T-helper 2 cell treated with Interferon-gamma antibody and Interleukin-4, amounts not matched to agents 5 μg/mL and 100 μg/mL, for 36 hours (primary cell): ENCODE measurements at places on chromosomes 7 and 10.

DNA sequence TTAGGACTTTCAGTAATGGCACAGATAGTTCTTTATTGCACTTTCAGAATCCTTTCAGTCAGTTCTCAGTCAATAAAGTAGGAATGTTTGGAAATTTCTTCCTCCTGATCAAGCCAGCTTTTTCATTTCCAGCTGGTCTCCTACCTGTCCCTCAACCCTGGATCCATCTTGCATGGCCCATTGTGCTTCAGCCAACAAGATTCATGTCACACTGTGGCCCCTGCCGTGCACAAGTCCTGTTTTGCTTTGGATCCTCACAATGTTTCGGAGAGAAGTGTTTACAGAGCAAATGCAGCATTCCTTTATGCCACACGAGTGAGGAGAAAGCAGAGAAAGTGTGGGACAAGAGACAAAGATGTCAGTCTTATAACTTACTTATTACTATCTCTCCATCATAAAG is 1694.7 kb upstream of the LRRTM3 start:
- DNase-seq = no peak

GRCh38 chr7:141748396-141748795 is 10.2 kb downstream of the SSBP1 start:
- no peak for DNase-seq

- no peak for DNase-seq
Measured at GRCh38 chr10:75021379-75022249, 89.8 kb upstream of the SAMD8 start.

GRCh38 chr7:97418312-97418711 is 300.8 kb downstream of the SDHAF3 start:
- DNase-seq = no peak

GRCh38 chr10:91163869-91164474 is 56.5 kb upstream of the PCGF5 start:
- DNase-seq = peak; percentile 81

DNA sequence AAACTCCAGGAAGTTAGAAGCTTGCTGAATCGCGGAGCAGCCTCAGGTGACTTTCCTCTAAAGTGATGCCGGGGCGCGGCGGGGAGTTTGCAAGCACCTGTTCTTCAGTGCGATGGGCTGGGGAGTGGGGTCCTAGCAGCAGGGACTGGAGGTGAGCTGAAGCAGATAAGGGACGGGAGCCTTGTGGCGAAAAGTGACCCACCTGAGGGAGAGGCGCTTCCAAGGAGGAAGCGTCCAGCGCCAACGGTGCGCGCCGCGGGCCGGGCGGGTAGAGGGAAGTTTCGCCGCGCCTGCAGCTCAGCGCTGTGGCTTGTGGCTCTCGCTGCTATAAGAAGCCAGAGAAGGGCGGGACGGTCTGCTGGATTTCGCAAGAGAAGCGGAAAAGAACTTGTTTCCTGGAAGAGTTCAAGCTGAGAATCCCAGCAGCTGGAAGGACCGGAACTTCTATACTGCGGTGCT is at the start of gene STEAP4:
Gene STEAP4 (minus strand): TSS at position 305 of the 459 bp plus-strand sequence. CDS start 22,625 bp downstream, outside the sequence.
- DNase-seq = no peak

GRCh38 chr10:128054163-128054970 is 71.9 kb downstream of the MKI67 start:
- DNase-seq = no peak

DNA sequence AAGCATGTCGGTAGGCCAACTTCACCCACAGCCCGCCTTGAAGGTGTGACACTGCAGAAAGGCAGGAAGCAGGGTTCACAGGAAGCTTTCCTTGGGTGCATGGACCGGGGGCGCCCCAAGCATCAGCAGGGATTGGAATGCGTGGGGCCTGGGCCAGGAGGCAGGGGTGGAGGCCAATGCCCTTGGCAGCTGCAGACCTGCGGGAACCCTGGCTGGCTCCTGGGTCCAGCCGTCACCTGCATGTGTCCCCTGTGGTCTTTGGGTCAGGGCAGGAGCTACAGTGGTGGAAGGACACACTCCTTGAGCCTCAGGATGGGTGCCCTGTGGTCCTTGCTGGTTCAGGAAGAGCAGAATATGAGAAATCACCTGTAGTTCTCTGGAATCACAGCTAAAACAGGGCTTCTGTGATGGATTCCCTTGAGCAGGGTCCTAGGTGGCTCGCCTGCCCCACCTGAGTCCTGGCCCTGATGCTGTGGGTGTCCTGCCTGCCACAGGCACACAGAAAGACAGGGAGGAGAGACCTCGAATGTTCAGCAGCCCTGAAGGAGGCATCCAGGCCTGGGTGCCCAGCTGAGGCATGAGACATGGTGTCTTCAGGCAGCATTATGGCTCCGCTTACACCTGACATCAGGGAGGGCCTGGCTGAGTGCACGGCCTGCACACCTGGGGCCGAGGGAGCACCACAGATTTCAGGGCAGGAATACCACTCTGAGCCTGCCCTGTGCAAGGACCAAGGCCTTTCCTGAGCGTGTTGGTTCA is 15.1 kb downstream of the ANTXRL start:
- no peak for DNase-seq

DNA sequence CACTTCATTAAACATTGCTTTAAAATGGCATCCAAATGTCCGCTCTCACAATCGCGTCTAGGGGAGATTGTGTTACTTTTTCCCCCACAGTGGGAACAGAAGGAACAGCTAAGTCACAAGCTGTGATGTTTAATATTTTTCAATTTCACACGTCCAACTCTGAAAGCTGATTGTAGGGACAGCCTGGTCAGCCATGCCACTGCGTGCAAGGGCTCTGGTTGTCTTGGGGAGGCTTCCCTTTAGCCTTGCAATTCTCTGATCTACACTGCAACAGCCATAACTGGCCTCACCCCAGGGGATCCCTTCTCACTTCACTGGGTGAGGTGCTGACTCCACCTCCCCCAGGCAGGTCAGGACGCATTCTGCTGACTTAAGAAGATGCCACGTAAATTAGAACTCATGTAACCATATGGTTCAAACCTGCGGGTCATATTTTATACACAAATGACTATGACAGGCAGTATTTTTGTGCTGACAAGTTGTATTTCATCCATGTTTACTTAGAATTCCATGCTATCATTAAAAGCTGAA is 425.2 kb upstream of the NFE2L3 start:
- DNase-seq = no peak

- no peak for DNase-seq
Measured at GRCh38 chr10:7218968-7219367, 191.9 kb downstream of the SFMBT2 start.

- peak; percentile 33 for DNase-seq
Measured at GRCh38 chr7:150428671-150429451, 21.6 kb upstream of the GIMAP8 start.

GRCh38 chr7:129807863-129808262 is 144.9 kb downstream of the UBE2H start:
- no peak for DNase-seq

DNA sequence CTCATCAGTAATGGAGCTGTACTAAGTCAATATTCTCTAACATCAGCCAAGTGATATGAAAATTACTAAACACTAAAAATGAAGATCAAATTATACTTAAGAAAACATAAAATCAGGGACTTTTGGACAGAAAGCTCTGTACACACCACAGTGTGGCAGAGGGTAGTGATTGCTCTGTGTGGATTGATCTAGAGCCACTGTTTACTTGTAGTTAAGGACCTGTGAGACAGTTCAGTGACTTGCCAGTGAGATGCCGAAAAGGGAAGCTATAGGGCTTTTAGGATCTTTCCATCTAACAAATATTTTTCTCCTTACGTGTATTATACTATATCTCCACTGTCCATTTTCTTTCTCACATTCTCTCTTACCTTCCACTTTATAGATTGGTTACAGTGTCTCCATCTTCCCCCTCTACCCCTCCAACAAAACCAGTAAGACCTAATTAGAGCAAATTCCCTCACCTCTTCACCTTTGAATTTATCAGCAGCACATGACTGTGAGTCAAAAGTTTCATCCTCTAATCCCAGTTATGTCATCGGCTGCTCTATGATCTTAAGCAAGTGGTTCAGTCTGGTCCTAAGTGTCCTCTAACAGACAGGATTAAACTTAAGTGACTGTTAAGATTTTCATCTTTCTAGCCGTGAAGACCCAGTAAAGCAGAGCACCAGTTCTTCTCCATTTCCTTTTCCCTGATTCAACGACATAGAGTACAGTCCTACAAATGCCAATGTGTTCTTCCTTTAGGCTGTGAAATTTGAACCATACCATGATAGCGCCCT is 6.9 kb downstream of the PIK3CG start:
- DNase-seq = no peak

GRCh38 chr7:29432721-29433120 is 130.9 kb upstream of the PRR15 start:
- DNase-seq = no peak

GRCh38 chr7:98351136-98351535 is 49.8 kb downstream of the BAIAP2L1 start:
- no peak for DNase-seq

- peak; percentile 77 for DNase-seq
Measured at GRCh38 chr7:75842836-75843446, 29.3 kb upstream of the CCL24 start.

GRCh38 chr7:151249034-151249731 is 689 bp upstream of the SMARCD3 start:
- no peak for DNase-seq

DNA sequence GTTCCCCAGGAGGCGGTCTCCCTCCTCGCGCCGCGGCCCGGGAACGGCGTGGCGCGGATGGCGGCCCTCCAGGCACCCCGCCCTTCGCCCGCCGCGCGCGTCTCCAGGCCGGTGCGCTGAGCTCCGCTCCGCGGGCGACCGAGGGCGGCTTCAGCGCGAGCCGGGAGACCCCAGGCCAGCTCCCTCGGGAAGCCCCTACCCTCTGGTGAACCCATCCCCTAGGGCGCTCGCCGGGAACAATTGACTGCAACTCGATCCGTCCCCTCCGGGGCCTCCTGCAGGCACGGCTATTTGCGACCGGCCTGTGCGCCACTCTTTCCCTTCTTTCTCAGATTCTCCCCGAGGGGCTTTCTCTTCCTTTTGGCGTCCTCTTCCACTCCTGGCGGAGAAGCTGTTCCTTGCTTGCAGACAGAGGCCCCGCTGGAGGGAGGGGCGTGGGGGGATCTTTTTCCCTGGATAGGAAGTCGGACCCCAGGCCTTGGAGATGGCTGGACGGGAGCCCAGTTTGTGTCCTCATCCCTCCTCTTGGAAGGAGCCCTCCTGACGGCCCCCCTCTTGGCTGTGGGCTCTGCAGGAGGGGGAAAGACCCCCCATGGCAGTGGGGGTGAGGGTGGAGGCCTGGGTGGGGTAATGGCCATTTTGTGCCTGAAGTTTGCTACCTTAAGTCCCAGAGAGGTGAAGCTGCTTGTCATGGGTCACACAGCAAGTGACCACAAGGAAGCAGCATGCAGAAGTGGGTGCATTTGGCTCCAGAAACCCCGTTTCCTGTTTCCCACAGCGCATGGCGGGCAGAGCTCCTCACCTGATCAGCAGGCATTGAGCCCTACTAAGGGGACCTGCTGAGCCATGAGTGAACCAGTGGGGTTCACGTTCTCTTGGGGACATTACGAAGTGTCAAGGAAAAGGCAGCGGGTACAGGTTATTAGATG is 171.2 kb upstream of the TNRC18 start:
- DNase-seq = peak; percentile 20

DNA sequence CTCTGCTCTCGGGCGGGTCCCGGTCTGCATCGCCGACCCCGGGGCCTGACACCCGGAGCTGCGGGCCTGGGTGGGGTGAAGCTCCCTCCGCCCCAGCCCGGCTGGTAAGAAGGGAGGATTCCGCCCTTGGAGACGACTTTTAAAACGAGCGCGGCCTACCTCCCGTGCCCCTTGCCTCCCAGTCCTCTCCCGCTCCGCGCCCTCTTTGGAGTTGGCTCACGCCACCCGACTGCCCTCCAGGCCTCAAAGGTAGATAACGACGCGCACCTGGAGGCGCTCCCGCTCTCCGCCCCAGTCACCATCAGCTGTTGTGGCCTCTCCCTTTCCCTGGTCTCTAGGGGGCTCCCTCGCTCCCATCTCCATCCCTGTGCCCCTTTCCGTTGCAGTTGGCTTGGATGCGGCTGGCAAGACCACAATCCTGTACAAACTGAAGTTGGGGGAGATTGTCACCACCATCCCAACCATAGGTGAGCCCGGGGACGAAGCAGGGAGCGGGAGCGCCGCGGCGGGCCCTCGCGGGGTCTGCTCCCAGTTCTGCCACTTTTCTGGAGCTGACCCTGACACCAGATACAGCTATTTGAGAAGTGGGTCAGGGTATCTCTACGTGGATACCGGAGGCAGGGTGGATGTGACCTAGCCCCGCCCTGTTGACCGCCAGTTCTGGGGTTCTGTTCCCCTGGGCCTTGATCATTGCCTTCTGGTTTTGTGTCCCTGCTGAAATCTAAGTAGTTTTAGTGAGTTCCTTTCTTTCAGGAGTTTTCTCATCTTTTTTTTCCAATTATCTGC is 679 bp downstream of the ARF5 start:
- DNase-seq = no peak

DNA sequence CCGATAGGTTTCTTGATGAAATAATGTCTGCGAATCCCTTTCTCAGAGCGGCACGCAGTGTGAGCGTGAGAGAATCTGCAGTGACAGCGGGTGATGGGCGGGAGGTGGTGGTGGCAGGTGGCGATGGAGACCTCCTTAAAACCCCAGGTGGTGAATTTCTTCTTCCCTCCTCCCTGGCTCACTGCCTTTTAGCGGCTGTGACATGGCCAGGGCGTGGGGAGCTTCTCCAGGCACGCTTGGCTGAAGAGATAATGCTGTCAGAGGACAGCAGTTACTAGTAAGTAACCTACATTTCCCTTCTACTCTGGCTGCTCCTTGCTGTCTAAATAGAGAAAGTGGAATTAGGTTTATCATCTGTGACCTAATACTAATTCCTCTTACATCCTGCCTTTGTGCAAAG is 141.4 kb upstream of the INSYN2A start:
- no peak for DNase-seq

- DNase-seq = no peak
Measured at GRCh38 chr7:2270495-2270894, 28.5 kb downstream of the NUDT1 start.

GRCh38 chr10:22807238-22807637 is 92.9 kb upstream of the PIP4K2A start:
- DNase-seq = no peak

DNA sequence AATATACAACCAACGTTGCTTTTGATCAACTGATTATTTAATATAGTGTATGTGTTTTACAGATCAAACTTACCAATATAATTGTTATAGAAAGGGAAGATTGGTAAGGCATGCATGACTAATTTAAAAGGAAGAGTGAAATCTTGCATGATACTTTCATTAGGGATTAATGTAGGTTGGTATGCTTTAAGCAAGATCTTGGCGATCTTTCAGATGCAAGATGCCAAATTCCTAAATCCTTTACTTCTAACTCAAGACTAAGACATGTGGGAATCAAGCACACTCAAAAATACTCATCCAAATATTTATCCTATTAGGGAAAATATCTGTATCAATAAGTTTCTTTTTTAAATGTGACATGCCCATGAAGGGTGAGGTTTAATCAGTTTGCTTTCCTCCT is 321.4 kb upstream of the MEOX2 start:
- DNase-seq = no peak

DNA sequence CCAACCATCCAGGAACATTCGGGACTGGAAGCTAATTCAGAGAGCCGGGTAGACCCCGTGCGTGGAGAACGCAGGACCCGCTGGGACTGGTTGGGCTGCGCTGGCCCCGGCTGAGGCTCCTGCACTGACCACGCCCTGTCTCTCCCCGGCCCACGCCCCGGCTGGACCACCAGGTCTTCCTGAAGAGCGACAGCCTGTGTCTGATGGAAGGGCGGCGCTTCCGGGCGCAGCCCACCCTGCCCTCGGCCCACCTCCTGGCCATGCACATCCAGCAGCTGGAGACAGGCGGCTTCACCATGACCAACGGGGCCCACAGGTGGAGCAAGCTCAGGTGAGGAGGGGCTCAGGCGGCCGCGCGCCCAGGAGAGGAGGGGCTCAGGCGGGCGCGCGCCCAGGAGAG is 10.2 kb upstream of the UTF1 start:
- DNase-seq = no peak

- DNase-seq = no peak
Measured at GRCh38 chr7:44267719-44268421, 57.5 kb downstream of the CAMK2B start.
